ENCODE measurements at places on chromosomes 1 and 21.

DNA sequence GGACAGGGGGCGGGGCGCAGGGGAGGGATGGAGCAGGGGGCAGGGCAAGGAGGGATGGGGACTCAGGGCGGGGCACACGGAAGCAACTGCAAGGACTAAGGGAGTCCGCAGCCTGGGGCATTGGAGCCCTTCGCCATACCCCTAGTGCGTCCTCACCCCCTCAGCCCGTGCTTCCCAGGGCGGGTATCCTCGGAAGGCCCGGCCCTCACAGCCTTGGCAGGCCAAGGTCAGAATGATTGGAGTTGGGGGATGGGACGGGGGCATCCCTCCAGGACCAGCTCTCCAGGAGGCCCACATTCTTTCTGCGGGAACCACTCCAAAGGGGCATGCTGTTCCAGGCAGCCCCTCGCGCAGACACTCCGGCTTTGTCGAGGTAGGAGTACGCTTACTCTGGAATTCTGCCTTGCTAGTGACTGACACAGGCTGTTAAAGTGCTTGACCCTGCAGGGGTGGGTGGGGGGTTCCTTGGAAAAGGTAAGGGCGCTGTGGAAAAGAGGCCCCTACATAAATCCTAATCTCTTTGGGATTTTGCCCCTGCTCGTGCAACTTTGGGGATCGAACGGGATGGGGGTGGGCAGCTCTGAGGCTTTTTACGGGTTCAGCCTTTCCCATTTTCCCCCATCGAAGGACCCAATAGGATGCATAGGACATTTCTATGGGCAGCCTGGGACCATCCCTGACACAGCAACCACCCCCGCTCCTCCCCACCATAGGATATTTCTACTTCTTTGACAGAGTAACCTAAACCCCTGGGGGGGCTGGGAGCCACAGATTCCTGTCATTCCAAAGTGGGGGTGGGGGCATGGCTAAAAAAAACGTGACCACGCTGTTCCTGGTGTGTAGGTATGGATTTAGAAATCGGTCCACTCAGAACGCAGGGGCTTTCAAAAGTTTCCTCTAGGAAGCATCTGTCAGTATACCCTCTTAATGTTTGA lies 738 bp upstream of the TRIM11 start:
- DNase-seq, result no peak

DNA sequence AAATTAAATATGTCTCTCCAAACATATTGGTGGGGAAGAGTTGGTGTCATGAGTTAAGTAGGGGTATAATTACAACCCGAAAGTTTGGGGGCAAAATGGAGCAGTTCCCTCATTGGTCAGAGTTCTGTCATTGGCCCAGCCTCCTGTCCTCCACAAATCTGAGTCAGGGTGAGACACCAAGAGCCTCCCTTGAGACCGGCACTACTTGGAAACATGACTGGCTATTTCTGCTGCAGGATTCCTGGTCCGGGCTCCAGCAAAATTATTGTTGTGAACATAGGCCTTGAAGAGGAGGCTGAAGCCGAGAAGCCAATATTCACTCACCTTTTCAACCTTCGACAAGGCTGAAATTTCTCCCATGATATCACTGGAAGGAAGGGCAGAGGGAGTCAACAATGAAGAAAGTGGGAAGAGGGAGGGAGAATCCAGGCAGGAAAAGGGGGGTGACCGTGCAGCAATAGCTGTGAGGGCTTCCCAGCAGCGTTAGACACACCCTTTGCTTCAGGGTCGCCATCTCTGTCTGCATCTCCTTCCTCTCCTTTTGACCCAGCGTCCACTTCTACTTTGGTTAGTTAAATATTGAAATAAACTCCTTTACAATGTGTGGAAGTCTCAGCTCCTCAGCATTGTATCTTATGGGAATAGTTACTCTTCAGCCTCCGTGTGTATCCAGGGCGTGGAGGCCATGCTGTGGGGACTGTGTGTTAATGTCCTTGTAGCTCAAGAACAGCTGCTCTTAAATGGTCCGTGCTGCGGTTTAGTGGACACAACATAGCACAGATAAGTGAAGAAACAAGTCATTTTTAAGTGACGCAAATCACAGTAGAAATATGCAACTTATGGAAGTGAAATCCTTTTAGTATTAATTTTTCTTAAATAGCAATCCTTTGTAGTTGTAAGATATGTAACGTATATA lies 307.4 kb downstream of the DISC1 start:
- DNase-seq, result no peak

DNA sequence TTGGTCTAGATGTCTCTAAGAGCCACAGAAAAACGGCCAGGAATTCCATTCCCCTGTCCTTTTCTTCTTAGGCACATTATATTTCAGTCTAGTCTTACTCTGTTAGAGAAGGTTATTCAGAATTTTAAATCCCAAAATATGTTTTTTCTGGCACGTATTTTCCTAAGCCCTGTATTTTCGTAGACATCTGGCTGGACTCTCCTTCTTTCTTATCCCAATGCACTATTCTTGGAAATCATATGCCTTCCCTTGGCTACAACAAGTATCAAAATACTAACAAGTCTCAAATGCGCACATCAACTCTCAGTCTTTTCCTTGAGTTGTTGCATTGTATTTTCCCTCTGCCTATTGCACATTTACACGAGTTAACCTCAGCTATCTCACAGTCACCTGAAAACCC lies 96.2 kb downstream of the DPYD start:
- no peak for DNase-seq

DNA sequence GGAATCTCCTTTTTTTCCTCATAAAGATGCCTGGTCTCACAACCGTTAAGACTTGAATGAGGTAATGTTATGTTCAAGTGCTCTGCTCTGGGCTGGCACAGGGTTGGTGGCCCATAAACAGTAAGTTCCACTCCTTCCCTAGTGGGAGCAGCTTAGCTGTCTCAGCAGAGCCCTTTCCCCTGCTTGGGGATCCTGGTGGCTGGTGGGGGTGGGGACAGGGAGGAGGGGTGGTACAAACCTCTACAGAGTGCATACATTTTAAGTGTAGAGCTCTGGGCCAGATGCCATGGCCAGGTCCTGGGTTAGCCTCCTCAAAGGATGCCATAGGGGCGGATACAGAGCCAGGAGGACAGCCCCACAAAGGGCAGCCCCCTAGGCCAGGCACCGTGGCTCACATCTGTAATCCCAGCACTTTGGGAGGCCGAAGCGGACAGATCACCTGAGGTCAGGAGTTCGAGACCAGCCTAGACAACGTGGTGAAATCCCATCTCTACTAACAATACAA lies 20.7 kb upstream of the PADI1 start:
- no peak for DNase-seq

DNA sequence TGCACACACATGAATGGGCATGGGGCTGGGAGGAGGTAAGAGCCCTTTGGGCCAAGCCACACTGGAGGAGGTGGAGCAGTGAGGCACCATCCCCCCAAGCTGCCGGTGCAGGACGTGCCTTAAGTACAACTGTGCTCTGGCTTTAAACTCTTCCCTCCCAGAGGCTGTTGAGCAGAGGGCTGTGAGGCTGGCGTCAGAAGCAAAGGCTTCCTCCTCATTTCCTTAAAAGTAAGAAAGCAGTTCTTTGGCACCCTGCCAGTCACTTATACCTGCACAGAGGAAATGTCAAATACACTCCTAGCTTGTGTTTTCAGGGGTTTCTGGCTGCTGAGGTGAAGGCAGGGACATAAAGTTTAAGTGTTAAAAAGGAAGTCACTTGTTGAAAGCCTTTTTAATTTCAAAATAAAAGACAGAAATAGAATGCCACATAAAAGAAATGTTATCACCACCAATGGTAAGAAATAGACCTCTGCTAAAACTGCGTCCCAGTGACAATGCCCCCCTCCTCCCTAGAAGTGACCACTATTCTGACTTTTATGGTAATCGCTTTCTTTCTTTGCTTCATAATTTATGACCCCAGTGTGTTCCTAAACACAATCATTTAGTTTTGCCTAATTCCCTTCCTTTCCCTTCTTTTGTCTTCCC lies 33.0 kb downstream of the LAMC2 start:
- DNase-seq, result no peak

DNA sequence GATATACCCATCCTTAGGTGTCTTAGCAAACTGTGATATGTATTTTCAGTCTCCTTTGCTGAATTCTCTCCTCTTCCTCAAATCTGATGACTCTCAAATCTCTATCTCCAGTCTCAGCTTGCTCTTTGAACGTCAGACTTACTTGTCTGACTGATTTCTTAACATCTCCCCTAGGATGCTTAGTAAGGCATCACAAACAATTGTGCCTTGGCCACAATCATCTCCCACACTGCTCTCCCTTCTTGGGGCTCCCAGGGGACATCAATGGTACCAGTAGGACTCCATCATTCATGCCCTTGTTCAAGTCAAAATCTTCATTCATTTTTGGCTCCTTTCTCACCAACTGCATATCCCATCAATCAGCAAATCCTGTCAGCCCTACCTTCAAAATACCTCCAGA lies 42.0 kb downstream of the GNG12 start:
- no peak for DNase-seq

DNA sequence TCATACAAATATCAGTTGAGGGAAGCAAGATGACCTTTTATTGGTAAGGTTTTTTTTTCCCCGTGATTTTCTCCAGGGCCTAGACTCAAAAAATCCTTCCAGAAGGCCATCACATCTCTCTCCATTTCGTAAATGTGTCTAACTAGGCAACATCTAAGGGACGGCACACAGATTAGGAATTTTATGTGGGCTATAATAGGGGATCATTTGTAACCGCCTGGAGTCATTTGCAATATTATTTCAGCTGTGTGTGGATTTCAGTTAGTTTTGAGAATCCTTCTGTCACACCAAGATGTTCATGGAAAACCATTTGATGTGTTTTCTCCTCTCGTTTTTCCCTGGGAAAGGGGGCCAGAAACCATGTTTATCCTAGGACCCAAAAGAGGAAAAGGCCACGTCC lies 63.1 kb downstream of the ATP5PO start:
- no peak for DNase-seq

DNA sequence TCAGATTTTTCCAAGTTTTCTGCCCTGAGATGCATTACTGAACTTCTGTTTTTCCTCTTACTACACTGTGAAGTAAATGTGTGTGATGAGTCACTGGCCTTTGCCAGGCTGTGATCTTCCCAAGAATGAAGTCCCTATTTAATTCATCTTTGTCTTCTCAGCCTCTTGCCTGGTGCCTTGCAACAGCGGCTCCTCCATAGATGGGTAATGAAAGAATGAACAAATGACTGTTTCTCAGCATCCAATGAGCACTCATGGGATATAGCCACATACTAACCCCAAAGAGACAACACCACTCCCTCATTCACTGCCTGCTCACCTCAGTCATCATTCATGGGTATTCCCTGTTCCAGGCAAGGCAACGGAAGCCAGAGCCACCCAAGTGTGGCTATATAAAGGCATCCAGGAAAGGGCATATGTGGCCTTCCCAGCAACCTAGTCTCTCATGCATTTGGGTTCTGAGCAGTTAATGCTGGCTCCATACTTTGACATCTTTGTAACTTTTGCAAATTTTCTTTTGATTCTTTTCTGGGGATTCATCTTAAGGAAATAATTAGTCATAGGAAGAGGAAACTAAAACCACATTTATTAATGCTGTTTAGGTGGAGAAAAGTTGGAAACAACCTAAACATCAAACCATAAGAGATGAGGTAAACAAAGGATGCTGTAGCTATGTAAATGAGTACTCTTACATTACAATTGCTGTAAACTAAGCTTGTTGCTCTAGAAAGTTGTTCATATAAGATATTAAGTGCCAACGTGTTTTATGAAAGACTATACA lies 71.9 kb downstream of the HIVEP3 start:
- DNase-seq, result no peak

DNA sequence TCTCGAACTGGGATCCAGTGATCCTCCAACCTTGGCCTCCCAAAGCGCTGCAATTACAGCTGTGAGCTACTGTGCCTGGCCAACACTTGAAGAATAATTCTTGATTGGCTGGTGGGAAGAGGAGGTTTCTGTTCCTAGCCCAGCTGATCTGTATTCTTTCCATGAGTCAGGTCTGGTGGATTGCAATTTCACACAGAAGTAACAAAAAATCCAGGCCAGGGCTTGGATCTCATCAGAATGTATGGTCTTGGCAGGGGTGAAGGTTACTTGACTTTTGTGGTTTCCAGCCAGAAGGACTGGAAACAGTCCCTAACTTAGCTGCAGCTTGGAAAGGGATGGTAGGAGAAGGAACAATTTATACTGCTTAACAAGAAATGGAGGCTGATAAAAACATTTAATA lies 5.1 kb upstream of the HP1BP3 start:
- no peak for DNase-seq

- DNase-seq, result no peak
Measured at GRCh38 chr1:39412892-39413291, 78.5 kb upstream of the BMP8A start.

All from stimulated activated CD8-positive, alpha-beta memory T cell treated with anti-CD3 and anti-CD28 coated beads, Interleukin-12 subunit alpha, Interleukin-12 subunit beta, amount 100 ng/mL, for 4 hours (primary cell).